Activated CD8-positive, alpha-beta memory T cell treated with anti-CD3 and anti-CD28 coated beads, Interleukin-2, amount 50 U/mL, for 4 hours (primary cell): ENCODE measurements at places on chromosomes 5 and 9.
A peak's percentile ranks its signal among the peaks of the same experiment; 100 is the strongest.

DNA sequence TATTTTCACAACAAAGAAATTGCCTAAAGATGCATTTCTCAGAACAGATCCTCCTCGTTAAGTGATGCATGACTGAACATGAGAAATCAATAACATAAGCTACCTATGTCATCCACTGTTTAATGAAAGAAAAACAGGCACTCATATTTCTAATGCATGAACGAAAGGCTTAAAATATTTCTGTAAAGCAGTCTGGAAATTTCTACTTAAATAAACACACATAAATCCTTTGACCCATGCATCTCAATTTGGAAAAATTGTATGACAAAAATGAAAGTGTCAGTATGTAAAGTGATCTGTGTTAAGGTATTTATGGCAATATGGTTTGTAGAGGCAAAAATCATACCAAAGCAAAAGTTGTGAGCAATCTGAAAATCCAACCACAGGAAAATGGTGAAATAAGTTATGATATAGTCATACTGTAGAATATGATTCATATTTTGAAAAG, 399.2 kb upstream of the GRAMD2B start:
- DNase-seq, result no peak

GRCh38 chr9:32403567-32404260, 19.3 kb downstream of the ACO1 start:
- DNase-seq, result no peak

DNA sequence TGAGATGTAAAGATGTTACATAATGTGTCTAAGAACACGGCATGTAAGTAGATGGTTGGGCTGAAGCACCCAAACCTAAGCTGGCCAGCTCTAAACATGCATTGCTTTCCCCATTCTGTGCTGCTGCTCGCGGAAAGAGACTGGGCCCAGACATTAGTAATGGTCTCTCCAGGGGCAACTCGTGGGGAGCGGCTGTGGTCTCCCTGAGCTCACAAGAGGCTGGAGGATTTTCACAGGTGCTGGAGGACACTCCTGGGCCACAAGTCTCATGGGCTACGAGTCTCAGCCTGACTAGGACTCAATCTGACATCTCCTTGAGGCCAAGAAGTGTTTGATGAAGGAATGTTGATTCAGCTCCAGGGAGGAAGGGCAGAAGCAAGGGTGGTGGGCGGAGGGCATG, 92.7 kb upstream of the PTCH1 start:
- no peak for DNase-seq

DNA sequence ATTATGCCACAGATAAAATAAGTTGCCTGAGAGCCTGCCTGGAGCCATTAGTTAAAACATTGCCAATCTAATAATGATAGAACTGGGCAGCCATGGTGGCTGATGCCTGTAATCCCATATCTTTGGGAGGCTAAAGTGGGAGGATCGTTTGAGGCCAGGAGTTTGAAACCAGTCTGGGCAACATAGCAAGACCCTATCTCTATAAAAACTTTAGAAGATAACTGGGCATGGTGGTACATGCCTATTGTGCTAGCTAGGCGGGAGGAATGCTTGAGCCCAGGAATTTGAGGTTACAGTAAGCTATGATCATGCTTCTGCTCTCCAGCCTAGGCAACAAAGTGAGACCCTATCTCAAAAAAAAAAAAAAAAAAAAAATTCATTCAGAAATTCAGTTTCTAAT, 52.6 kb downstream of the RAI14 start:
- no peak for DNase-seq

DNA sequence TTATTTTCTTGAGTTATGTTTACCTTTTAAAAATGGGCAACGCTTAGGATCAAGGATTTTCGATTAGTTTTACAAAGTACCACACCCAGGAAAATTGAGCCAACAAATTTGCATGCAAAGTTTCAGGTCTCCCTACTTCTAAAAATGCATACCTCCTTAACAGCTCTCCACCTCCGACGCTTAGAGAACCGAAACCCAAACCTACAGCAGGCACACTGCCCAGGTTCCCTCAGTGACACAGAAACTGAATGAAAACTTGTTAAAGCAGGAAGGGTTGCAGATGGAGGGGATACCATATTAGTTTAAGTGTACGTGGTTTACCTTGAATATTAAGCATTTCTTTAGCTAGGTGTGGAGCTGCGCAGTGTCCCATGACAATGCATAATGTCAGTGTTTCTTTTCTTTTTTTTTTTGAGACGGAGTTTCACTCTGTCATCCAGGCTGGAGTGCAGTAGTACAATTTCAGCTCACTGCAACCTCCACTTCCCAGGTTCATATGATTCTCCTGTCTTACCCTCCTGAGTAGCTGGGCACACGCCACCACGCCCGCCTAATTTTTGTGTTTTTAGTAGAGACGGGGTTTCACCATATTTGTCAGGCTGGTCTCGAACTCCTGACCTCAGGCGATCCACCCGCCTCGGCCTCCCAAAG, 1.6 kb upstream of the SUB1 start:
- no peak for DNase-seq

DNA sequence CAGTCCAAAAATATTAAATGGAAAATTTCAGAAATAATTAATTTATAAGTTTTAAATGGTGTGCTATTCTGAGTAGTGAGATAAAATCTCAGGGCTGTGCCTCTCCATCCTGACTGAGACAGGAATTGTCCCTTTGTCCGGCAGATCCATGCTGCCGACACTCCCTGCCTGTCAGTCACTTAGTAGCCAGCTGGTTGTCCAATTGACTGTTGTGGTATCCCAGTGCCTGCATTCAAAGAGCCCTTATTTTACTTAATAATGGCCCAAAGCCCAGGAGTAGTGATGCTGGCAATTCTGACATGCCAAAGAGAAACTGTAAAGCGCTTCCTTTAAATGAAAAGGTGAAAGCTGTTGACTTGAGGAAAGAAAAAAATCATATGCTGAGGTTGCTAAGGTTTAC, 157.5 kb downstream of the ENC1 start:
- DNase-seq, result no peak

- no peak for DNase-seq
Measured at GRCh38 chr9:105841562-105841961, 147.2 kb downstream of the TMEM38B start.

- no peak for DNase-seq
Measured at GRCh38 chr9:132366481-132366880, 11.7 kb upstream of the SETX start.

GRCh38 chr5:88377705-88378656, 109.3 kb upstream of the TMEM161B start:
- no peak for DNase-seq

- DNase-seq, result no peak
Measured at GRCh38 chr9:133696071-133696472, 42.1 kb downstream of the SARDH start.

DNA sequence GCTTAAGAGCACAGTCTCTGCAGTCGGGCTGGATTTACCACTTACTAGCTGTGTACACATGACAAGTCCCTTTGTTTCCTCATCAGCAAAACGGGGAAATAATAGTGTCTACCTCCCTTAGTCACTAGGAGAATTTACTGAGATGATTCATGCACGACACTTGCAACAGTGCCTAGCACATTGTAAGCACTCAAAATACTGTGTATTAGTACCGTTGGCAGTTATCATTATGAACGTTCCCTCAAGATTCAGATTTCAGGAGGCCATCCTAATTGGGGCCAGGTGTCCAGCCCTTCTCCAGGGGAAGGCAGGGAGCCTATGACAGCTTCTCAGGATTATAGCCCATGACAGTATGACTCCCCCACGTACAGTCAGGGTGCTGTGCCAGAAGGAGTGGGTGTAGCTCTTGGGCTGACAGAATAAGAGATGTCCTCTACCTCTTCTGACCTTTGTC, 164.3 kb downstream of the DOCK2 start:
- no peak for DNase-seq

GRCh38 chr9:118575341-118576070, 793.7 kb downstream of the BRINP1 start:
- no peak for DNase-seq

DNA sequence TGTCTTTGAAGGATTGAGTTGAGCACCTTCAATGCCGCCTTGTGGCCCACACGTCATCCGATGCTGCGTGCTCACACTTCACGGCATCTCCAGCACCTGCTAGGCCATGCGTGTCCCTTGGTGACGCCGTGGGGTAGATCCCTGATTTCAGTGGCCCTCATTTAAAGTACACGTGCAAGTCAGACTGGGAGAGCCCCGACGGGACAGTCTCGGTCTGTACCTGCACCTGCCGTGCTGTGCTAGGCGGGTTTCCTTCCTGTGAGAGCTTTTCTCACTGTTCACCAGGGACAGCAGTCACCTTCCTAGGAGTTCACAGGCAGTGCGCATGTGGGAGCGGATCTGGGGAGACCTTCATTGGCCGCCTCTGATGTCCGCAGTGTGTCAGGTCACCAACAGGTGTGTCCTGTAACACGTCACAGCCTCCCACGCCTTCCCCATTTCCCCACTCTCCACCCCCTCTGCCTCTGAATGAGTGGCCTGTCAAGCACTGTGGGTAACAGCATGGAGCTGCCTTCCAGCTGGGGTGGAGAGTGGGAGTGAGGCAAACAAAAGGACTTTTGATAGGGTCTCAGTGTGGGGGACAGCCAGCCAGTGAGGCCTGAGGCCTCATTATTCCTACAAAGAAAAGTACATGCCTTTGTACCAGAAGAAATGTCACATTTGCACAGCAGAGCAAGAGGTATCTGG, 236.4 kb downstream of the FANCC start:
- DNase-seq, result no peak

DNA sequence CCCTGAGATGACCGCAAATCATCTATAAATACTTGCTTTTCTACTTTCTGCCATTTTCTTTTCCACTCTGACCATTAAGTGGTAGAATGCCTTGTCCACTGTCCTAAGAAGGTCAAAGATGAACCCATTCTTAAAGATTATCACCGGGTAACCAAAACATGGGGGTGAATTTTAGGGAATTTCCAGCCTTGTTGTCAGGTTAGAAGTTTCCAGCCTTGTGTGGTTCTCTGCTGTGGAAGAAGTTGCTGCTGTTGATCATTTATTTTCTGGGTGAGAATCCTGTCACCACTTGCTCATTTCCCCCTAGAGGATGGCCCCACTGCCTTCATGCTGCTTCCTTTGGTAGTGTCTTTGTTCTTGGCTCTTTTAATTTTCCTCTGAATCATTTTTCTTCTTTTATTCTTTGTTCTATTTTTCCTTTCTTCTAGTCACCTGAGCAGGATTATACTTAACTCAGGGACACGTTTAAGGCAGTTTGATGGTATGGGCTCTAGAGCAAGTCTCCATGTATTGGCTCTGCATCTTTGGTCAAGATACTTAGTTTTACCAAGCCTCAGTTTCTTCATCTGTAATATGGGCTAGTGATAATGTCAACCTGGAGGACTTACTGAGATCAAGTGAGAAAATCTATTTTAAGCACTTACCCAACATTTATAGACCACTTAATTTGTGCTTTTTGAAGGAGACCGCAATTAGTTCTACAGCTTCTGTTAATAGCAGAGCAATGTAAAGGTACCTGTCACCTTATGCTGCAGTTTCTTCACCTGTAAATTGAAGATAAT, 266.2 kb downstream of the ARHGAP26 start:
- DNase-seq, result no peak

DNA sequence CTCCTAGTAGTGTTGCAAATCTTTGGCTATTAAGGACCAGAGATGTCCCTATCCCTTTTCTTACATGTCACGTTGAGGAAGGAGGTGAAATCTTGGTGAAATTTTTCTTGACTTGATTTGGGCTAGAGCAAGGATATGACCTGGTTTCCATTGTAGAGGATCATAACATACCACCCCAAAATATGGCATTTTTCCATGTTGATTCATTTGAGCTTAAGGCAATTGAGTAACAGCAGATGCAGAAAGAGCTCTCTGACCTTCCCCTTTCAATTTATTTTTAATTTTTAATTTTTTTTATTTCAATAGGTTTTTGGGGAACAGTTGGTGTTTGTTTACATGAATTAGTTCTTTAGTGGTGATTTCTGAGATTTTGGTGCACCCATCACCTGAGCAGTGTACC, 61.2 kb upstream of the MAP1B start:
- DNase-seq, result no peak

GRCh38 chr9:117722108-117722761, 18.0 kb downstream of the TLR4 start:
- DNase-seq, result no peak

DNA sequence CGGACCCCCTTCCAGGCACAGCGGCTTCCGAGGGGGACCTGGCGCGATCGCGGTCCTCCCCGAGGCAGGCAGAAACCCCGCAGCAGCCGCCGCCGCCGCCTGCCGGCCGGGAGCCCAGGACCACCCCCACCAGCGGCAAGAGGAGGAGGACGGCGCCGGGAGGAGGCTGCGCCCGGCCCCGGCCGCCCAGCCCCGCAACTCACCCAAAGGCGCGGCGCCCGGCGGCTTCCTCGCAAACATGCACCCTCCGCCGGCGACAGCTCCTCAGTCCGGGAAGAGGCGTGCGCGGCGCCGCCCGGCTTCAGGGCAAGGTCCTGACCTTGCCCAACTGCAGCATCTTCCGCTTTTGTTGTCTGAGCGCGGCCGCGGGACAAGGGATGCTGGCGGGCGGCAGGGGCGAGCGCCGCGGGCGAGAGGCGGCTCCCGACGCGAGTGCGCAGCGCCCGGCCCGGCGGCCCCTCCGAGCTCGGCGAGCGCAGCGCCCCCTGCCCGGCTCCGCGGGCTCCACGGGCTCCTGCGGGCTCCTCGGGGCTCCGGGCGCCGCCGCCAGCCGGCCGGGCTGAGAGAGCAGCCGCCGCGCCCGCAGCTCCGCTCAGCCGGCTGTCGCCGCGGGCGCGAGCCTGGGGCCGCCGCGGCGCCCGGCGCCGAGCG, 507 bp downstream of the CTNND2 start:
- DNase-seq, result no peak

- DNase-seq, result no peak
Measured at GRCh38 chr5:154118893-154119336, 71.6 kb upstream of the GALNT10 start.

DNA sequence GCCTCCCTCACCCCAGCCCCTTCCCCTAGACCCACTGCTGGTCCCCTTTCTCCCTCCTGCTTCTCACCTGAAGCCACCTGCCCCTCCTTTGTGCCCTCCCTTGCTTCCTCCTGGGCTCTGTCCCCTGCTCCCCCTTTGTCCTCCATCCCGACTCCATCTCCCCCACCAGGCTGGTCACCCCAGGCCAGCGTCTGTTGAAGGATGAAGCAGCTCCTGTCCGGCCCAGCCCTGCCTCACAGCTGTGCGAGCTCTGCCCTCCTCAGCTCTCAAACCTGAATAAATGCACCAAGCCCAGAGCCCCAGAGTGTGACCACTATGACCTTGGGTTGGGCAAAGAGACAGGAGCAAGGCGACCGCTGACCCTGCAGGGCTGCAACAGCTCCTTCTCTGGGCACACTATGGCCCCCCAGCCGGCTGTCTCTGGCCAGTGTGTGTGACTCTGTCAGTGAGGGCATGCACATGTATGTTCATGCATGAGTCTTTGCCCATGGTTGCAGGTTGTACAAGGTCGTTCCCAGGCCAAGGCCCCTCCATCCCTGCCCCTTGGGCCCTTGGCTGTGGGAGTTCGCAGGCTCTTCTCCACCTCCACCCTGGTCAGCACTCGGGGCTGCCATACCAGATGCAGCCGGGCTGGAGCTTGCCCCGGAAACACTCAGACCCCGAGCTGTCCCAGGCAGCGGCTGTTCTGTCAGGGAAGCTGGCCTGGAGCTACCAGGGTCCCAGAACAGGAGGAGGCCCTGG, 3.3 kb downstream of the LCN12 start:
- DNase-seq, result no peak

GRCh38 chr5:105392122-105392709, 1829.6 kb upstream of the NUDT12 start:
- DNase-seq, result no peak

GRCh38 chr5:119287547-119288111, 68.2 kb upstream of the TNFAIP8 start:
- peak; percentile 41 for DNase-seq
